Endothelial cell (in vitro differentiated cells): ENCODE measurements at places on chromosomes 1 and 21.

DNA sequence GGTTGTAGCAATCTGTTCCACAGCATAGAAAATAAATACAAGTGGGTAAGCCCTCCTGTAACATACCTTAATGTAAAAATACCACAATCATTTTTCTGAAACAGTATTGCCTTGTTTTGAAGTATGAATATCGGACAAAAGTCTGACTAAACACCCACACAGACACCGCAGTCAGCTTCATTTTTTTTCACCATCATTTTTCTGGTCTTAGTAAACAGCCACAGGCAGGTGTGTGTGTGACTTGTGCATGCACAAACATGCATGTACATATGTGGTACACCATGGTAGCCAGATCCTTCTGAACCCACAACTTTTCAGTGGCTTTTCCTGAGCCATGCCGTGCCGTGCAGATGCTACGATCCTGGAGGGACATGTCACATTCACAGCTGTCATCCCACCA, 261.7 kb downstream of the PCP4 start:
- DNase-seq: no peak

DNA sequence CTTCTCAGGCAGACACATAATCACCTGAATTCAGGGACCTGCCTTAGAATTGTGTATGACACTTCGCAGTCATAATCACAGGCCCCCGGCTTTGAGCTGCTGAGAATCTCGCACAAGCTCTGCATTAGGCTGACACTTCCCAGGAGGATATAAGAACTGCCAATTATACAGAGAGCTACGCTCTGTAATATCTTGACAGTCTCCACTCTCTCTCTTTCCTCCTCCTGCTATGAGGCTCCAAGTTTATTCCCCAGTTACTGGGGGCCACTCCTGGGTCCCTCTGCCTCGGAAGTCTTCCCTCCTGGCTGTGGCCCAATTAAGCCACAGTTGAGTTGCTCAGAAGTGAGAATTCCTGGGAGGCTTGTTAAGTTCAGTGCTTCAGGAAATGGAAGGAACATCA, 42.7 kb downstream of the EBNA1BP2 start:
- no peak for DNase-seq

DNA sequence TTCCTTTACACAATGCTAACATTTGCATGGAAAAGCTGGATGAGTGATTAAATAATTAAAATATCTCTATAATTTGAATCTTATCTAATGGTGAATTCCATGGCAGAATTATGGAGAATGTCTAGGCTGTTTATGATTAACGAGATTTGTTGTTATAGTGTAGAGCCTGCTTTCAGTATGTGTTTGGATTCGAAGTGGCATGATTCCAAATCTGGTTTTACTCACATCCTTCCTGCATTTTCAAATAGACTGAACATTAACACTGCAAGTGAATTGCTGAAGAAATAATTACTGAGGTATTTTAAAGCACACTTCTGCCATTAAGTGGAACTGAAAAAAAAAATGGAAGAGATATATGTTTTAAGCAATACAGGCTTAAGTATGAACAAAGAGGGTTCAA, 5.1 kb upstream of the NEK7 start:
- no peak for DNase-seq

- DNase-seq: no peak
Observed at GRCh38 chr1:197465528-197466327, 197.7 kb downstream of the CRB1 start.

DNA sequence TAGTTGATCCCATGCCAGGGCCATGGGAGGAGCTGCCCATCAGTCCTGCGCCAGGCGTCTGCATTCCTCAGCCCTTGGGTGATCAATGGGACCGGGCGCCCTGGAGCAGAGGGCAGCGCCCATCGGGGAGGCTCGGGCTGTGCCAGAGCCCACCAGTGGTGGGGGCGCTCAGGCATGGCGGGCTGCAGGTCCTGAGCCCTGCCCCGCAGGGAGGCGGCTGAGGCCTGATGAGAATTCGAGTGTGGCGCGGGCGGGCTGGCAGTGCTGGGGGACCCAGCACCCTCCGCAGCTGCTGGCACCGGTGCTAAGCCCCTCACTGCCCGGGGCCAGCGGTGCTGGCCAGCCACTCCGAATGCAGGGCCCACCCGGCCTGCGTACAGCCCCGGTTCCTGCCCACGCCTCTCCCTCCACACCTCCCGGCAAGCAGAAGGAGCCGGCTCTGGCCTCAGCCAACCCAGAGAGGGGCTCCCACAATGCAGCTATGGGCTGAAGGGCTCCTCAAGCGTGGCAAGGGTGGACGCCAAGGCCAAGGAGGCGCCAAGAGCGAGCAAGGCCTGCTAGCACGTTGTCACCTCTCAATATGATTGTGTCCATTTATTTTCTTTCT, 238.1 kb upstream of the OLFM3 start:
- DNase-seq: no peak
